Spinal cord (tissue), 10 donors: ENCODE measurements at places on chromosomes 5 and 9. TPM values are rescaled to one million over a fixed set of nuclear protein-coding genes. Genes with fewer than 3 reads are reported as not detected.

KIF12 gene
- total RNA-seq: 0.59 TPM

SPINK13 gene
- total RNA-seq: not detected

AQP7 gene
- 0.33 TPM for total RNA-seq

DNA sequence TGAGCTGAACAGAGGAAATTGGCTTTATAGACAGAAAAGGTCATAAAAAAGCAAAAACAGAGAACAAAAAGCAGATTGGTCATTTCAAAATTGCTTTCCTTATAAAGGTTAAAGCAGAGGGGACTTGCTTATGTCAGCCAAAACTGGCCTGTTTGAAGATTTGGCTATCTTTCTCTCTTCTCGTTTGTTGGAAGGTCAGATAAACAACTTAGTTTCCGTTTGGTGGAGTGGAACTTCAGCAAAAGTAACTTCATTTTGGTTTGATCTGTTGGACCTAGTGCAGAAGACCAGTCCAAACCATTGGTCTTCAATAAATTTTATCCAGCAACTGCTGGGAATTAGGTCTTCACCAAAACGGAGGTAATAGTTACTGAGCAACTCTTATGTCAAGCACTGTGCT is 45.1 kb upstream of the HMGCS1 start:
- H3K4me1 ChIP-seq: no peaks in the 10 kb centered on the region
- no peaks in the 10 kb centered on the region for H3K36me3 ChIP-seq
- H3K4me3 ChIP-seq: no peak overlapping the region

DNA sequence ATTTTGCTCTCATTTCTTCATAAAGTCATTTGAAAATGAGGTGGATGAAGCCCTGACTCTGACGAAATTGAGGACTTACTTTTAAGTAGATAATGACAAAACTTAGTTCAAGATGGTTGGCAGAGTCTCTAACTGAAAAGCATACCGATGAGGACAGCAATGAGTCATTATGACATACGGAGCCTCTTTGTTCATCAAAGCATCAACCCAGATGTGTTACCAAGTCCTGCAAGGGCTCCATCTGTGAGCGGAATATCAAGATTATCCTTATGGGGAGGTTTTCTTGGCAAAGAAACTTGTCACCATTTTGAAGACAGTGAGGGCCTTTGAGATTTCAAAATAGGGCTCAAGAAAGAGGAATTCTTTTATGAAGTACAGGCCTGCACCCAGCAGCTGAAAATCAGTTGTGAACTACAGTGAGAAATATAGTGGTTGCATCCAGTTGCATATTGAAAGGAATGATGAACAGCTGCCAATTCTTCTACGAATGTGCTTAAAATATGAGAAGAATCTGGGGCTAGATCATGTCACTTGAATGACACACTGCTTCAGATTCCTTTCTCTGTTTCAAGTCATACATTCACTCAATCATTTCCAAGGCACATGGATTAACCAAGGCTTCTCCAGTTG is 86.6 kb upstream of the SLC24A2 start:
- no peaks in the 10 kb centered on the region for H3K27me3 ChIP-seq
- no peak overlapping the region for H3K4me3 ChIP-seq
- no peaks in the 10 kb centered on the region for H3K36me3 ChIP-seq
- DNase-seq: no peak
- no peak overlapping the region for H3K27ac ChIP-seq

- no peaks in the 10 kb centered on the region for H3K27me3 ChIP-seq
- H3K36me3 ChIP-seq: no peaks in the 10 kb centered on the region
- H3K4me1 ChIP-seq: no peaks in the 10 kb centered on the region
- no peak overlapping the region for H3K4me3 ChIP-seq
- no peak for DNase-seq
- no peak overlapping the region for H3K27ac ChIP-seq
Observed at GRCh38 chr9:91412941-91413340, 10.7 kb downstream of the NFIL3 start.

GRCh38 chr5:69230181-69230580 is 4.5 kb upstream of the CDK7 start:
- H3K36me3 ChIP-seq: peaks cover 14% of the 10 kb centered on the region
- no peaks in the 10 kb centered on the region for H3K27me3 ChIP-seq
- no peak overlapping the region for H3K4me3 ChIP-seq
- H3K4me1 ChIP-seq: no peaks in the 10 kb centered on the region

GRCh38 chr9:126379661-126380360 is 53.2 kb downstream of the MVB12B start:
- H3K27ac ChIP-seq: peak overlapping the region; percentile 72
- no peaks in the 10 kb centered on the region for H3K27me3 ChIP-seq
- no peak for DNase-seq
- peaks cover 13% of the 10 kb centered on the region for H3K36me3 ChIP-seq

ABITRAM gene
- 14.9 TPM for total RNA-seq

DNA sequence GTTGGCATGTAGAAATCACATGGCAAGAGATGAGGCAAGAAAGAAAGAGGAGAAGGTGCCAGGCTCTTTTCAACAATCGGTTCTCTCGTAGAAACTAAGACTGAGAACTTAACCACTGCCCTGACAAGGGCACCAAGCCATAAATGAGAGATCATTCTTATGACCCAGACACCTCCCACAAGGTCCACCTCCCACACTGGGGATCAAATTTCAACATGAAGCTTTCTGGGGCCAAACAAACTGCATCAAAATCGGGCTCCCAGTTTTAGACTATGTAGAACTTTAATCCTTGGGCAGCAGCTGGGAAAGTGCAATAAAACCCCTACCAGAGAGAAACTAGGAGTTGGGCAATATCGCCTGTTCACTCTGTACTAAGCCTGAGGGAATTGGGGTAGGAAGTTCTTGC is 150.2 kb upstream of the CCDC152 start:
- no peaks in the 10 kb centered on the region for H3K36me3 ChIP-seq
- H3K27me3 ChIP-seq: no peaks in the 10 kb centered on the region
- no peak overlapping the region for H3K27ac ChIP-seq
- no peak for DNase-seq
- no peaks in the 10 kb centered on the region for H3K4me1 ChIP-seq
- no peak overlapping the region for H3K4me3 ChIP-seq

GRCh38 chr5:81756016-81756415 is 5.1 kb upstream of the SSBP2 start:
- H3K4me3 ChIP-seq: no peak overlapping the region
- DNase-seq: no peak
- H3K27ac ChIP-seq: no peak overlapping the region

ECM2 gene
- total RNA-seq: 63.9 TPM
